ENCODE measurements at places on chromosomes 2 and 18.
A peak's percentile ranks its signal among the peaks of the same experiment; 100 is the strongest.

- DNase-seq, result no peak
Observed at GRCh38 chr18:45399643-45400042, 215.6 kb upstream of the SLC14A2 start.

GRCh38 chr2:166727095-166727494, 161.2 kb upstream of the XIRP2 start:
- no peak for DNase-seq

DNA sequence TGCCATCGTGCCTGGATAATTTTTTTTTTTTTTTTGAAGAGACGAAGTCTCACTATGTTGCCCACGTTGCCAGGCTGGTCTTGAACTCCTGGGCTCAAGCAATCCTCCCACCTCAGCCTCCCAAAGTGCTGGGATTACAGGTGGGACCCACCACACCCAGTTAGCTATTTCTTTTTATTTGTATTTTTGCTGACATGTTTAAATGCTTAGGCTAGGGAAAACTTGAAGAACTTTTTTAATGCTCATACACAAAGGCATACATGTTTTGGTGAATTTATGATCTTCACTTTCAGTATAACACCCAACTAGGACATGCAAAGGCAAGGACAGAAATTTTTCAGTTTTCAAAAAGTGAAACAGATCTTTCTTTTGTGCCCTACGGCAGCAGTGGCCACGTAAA, 9.9 kb downstream of the L3MBTL4 start:
- DNase-seq, result no peak

DNA sequence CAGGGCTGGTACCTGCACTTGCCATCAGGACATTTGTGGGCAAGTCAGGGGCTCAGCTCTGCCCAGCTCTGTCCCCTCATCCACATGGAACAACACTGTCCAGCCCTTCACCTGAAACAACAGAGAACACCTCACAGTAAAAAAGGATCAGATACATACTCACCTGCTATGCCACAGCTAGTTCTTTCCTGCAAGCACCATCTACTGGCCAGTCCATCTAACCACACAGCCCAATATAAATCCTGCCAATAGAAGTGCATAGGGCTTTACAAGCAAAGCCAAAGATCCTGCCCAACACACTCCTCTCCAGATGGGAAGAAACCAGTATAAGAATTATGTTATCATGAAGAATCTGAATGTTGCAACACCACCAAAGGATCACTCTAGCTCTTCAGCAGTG, 52.2 kb upstream of the GALNT13 start:
- DNase-seq, result no peak

- no peak for DNase-seq
Observed at GRCh38 chr2:115874427-115874826, 1432.0 kb downstream of the DPP10 start.

- DNase-seq, result no peak
Observed at GRCh38 chr2:144796936-144797335, 277.0 kb upstream of the ZEB2 start.

GRCh38 chr2:66456183-66457041, 21.5 kb downstream of the MEIS1 start:
- DNase-seq, result no peak

DNA sequence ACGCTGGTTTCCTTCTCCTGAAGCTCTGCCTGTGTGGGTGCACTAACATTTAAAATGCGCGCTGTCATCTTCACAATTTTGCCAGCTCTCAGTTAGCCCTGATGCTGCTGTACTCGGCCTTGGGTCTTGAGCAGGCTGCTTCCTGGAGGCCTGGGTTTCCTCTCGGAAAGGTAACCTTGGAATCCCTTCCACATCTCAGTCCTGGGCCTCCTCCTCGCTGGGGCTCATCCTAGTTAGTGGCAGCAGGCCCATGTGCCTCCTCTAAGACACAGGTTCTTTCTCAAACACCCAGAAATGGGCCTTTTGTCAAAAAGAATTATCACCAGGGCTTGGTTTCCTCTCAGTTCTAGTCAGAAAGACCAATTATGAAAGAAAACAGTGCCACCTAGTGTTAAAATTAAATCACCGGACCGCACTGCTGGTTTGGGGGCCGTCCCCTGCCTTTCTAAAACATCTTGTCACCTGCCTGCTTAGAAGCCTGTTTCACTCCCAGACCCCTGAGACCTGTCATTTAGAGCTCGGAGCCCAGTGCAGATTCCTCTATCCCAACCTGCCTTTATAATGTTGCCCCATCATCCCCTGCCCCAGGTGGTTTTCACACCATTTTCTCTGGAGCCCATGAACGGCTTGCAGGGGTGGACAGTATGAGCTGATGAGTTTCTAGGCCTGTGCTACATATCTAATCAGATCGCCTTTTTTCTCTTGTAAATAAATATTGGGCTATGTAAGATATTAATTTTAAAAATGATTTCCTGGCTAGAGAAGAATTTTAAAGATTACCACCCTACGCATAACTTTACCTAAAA, 42.4 kb downstream of the HK2 start:
- peak; percentile 9 for DNase-seq

DNA sequence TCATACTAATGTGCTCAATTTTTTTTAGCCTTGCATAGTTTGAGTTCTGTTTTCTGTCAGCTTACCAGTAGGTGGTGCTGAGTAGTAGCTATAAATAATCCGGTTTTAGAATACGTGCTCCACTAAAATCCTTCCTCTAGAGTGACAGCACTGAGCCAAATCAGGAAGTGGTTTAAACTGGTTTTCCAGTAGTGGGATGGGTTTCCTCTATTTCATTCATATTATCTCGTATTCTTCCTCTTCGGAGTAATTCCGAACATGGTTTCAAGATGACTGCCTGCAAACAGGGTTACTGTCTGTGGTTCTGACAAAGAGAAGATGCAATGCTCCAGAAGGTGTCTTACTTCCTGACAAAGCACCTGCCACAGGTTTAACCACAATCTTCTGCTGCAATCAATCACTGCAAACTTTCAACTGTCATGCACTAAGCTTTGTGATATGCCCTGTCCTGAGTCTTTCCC, 496.9 kb upstream of the VRK2 start:
- no peak for DNase-seq

DNA sequence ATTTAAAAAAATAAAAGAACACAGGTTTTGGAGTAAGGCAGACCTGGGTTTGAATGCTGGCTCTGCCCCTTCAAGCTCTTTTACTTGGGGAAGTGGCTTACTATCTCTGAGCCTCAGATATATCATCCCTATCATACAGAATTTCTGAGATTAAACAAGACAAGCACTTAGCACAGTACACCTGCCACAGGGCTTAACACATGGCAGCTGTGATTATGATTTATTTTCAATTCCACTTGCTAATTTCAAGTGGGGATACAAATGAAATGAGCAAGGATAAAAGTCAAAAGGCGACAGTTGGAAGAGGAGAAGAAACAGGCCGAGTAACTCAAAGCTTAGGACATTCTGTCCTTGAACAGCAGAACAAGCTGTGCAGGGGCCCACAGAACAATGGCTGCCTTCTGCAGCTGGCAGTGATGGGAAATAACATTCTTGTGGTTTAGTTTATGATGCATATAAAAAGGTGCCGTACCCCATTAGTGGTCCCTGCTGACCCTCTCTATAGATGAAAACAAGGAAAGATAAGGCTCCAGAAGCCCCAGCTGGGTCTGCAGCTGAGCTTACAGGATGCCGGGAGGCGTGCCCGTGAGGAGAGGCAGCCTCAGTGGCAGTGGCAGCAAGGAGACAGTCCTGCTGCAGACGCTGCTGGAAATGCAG, 45.3 kb downstream of the KIF3C start:
- no peak for DNase-seq

- DNase-seq, result no peak
Observed at GRCh38 chr2:67448648-67449047, 51.5 kb downstream of the ETAA1 start.

Measured in stimulated activated CD8-positive, alpha-beta memory T cell treated with anti-CD3 and anti-CD28 coated beads, Interleukin-4, amount 100 ng/mL, for 1 hour (primary cell).